Activated CD4-positive, alpha-beta T cell treated with anti-CD3 and anti-CD28 coated beads, Interleukin-2, amount 50 U/mL, for 4 hours (primary cell): ENCODE measurements at places on chromosomes 7 and 10.

DNA sequence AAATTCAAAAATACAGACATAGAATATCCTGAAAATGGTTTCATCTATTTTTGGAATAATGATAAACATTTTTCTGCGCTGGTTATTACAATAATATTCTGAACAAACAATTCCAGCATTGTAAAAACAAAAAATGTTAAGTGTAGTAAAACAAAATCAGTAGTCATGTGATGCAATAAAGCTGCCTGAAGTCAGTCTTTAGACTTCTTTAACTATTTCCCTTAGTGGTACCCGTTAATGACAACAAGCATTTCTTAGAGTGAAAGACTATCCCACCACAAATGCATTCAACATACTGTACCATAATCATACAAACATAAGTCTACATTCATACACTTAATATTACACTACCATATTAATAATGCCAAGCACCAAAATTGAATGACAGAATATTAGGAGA is 1.6 kb downstream of the SKAP2 start:
- no peak for DNase-seq

DNA sequence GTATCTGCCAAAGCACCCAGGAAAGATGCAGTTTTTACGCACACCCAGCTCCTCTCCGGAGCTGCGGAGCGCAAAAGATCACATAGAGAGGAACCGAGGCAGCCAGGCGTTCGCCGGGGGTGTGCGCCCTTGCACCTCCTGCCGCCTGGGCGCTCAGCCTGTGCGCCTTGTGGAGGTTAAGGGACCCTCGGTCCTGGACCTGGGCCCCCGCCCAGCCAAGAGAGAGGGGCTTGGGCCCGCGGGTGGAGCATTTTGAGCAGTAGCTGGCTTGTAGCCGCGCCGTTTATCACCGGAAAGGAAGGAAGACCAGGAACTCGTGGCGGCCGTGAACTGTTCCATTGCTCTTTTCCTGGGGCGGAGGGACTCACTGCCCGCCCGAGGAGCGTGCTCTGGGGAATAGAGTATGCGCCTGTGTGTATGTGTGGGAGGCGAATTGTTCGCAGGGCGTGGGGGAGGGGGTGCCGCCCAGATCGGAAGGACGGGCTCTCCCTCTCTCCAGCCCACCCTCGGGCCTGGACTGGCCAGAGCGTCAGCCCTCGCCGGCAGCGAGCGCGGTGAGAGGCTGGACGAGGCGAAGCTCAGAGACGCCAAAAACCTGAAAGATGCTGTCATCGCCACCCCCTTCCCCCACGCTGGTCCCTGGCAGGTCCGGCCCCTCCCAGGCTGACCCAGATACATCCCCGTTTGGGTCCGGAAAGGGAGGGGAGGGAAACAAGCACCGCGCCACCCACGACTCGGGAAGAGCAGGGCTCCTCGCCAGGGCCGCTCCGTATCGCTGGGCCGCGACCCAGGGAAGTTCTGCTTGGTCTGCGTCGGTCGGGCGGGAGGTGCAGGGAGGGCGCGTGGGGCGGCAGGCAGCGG is 1.2 kb upstream of the WNT2 start:
- no peak for DNase-seq

DNA sequence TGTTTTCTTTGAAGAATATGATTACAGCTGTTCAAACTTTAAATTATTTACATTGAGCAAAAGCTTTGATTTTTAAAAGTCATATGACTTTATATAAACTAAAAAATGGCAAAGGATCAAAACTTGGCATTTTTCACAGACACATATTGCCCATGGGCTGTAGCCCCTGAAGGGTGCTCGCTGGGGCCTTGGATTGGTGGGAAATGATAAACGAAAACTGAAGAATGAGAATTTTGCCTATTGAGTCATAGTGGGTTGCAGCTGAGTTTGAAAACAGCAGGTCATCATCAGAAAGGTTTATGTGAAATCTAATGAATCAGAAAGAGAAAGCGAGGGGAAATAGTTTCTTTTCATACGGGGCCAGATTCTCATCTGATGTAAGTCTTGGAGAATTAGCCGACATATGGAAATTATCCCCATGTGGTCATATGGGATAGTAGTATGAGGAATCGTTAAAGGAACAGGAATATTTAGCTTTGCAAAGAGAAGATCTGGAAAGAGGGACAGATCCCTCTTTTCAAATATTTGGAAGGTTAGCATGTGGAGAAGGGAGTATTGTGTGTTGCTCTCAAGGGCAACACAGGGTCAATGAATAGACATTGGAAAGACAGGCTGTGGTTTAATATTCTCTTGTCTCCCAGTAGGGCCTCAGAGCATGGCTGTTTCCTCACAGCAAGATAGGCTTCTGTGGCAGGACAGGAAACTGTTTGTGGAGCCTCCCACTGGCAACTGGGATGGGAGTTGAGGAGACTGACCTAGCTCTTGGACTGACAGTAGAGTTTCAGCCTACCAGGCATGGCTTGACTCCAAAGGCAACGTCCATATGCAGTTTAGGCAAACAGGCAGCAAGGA is 119.0 kb downstream of the FZD1 start:
- DNase-seq = no peak

DNA sequence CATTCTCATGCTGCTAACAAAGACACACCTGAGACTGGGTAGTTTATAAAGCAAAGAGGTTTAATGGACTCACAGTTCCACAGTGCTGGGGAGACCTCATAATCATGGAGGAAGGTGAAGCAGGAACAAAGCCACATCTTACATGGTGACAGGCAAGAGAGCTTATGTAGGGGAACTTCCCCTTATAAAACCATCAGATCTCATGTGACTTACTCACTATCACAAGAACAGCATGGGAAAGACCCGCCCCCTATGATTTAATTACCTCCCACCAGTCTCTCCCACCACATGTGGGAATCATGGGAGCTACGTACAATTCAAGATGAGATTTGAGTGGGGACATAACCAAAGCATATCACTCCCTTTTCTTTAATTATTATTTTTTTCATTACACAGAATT is 16.6 kb downstream of the COL28A1 start:
- DNase-seq = no peak
